Stimulated activated CD8-positive, alpha-beta memory T cell treated with anti-CD3 and anti-CD28 coated beads, Interleukin-7, amount 100 ng/mL, for 4 hours (primary cell): ENCODE measurements at places on chromosomes 1 and 21.

DNA sequence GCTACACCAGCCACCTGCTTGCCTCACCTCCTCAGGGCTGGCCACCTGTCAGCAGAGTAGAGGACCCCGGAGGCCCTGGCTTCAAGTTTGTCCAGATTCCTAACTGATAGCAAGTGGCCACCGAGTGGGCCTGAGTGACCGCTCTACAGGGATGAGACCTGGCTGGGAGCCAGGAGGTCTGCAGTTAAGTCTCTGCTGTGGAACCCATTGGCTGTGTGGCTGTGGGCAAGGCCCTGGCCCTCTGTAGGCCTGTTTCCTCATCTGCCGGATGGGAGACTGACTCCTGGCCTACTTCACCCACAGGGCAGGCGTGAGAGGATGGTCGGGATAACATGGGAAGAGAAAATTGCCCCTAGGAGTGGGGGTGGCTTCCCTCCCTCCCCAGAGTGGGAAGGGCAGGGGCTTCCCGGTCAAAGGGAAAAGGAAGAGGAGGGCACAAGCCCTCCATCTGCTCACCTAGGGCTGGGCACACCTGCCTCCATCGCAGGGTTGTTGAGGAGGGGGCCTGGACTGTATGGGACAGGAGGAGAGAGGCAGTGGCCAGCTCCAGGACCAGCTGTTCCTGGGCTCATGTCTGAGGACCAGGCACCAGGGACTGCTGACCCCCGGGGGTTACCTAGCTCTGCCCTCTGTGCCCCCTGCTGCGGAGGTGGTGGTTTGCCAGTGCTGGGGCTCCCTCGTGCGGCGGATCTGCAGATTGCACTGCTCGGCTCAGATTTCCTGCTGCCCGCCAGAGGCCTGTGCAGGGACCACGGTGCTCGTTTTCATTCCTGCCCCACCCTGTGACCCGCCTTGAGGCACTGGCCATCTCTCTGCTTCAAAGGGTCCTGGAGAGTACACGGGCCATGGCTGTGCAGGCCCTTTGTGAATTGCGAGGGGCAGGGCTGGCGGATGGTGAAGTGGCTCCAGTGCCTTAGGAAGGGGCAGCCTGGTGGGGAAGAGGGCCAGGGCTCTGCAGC, 9.1 kb upstream of the MTFR1L start:
- peak; percentile 61 for DNase-seq

DNA sequence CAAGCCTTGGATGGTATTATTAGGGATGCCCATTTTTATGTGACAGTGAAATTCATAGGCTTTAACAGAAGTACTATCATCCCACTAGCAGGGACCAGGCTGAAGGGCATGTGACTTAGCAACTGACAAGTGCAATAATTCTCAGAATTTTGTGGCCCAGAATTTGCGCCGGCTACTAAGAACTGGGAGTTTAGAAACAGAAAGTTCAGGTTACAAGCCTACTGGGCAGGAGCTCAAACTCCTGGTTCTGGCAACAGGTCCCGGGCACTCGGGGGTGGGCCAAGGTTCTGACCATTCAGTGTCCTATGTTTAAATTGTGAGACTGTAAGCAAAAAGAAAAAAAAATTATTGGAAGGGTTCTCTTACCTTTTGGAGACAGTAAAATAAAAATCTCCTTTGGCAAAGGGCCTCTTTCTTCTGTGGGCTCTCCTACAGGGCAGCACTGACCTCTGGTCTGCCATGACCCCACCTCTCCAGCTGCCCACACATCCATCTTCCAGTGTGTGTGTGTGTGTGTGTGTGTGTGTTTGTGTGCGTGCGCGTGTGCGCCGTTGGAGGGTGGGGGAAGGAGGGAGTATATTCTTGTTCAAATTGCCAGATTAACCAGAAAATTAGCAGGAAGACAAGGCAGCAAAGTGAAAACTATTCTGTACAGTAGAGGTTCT, 26.1 kb downstream of the IRF2BP2 start:
- no peak for DNase-seq

DNA sequence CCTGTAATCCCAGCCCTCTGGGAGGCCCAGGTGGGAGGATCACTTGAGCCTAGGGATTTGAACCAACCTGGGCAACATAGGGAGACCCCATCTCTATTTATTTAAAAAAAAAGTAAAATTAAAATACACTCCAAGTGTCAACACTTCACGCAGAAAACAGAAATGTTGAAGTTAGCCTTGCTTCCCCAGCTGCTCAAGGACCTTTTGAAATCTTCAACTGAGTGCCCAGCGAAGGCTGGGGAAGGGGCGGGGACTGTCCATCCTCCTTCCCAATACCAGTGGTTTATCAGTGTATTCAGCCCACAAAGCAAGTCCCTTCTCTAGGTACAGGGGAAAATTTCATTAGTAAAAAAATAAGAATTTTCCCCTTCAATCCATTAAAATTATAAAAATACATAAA, 2.2 kb upstream of the DNAJC28 start:
- DNase-seq = no peak

- DNase-seq = no peak
Observed at GRCh38 chr1:232476538-232476950, 153.4 kb downstream of the SIPA1L2 start.

DNA sequence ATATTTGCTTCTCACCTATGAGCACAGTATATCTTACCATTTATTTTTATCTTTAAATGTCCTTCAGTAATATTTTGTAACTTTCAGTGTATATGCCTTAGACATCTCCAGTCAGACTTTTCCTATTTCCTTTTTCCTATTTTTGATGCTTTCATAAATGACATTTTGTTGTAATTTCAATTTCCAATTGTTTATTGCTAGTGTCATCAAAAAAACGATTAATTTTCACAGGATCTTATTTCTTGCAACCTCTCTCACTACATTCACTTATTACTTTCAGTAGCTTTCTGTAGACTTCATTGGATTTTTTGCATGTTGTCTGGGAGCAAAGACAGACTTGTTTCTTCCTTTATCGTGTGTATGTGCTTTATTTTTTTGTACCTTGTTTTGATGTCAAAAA, 602.4 kb downstream of the AJAP1 start:
- no peak for DNase-seq
